ENCODE measurements at places on chromosomes 6 and 20. TPM values are rescaled to one million over a fixed set of nuclear protein-coding genes. Genes with fewer than 3 reads are reported as not detected.

The TBX18 gene
- not detected for total RNA-seq

The F13A1 gene
- total RNA-seq = not detected

The SLC26A8 gene
- total RNA-seq = 0.44 TPM

The BHLHE23 gene
- not detected for total RNA-seq

Data from activated T-cell treated with anti-CD3 and anti-CD28 coated beads, Interleukin-2, amount 50 U/mL, for 72 hours (primary cell).